ENCODE measurements at places on chromosomes 11 and 22.

- DNase-seq = no peak
These were observed 27.6 kb downstream of the POU2AF1 start for GRCh38 chr11:111351374-111352055.

GRCh38 chr11:3920148-3920852, 64.8 kb downstream of the STIM1 start:
- DNase-seq = peak; percentile 28

- DNase-seq = no peak
These were observed 16.0 kb downstream of the TRIM3 start for GRCh38 chr11:6457581-6458320.

DNA sequence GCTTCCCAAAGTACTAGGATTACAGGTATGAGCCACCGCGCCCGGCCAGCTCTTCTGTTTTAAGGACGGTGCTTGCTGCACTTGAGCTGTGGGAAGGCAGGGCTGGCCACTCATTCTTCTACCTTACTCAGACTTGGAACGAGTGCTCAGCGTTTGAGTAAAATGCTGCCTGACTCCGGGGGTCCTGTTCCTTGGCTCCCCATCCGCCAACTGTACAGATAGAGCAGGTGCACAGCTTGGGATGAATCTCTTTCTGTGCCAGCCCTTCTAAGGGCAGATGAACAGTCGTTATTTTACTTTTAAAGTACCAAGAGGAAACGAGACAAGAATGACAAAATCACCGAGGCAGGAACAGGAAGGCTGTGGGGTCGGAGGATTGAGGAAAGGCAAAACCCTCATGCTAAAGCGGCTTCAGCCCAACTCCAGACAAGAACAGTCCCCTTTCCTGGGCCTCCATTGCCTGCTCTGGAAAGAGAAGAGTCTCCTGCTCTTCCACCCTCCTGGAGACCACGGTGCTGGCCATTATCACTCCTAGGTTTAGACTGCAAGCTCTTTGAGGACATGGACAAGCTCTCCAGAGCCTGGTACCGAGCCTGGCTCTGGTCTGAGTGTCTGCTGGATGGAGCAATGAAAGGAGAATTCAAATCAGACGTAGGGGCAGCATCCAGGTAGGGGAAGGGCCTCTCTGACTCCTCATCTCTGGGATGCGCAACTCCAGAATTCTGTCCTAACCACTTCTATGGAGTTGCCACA, 1.1 kb upstream of the SUN2 start:
- no peak for DNase-seq

DNA sequence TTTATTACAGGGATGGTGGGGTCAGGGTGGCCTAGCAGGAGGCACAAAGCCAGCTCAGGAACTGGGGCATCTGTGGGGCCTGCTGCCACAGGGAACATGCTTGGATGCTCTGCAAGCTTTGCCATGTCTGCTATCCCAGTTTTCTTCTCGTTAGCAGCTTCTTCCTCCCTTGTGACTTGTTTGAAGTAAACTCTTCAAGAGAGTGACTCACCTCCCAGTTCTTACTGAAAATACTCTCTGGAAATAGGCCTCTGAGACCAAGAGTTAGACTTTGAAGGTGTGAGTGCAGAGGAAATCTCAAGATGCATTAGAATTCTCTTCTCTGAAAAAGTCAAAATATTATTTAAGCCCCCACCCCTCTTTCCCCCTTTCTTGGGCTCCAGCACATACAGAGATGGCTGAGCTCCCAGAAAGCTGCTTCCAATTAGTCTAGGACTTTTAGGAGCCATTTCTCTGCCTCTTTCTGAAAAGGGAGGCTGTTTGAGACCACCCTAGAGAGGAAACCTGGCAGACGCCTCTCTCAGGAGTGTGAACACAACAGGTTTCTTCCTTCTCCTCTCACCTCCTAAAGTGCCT, 15.1 kb downstream of the CWC15 start:
- no peak for DNase-seq

- no peak for DNase-seq
These were observed 45.2 kb upstream of the LINC01488 start for GRCh38 chr11:69436041-69436982.

DNA sequence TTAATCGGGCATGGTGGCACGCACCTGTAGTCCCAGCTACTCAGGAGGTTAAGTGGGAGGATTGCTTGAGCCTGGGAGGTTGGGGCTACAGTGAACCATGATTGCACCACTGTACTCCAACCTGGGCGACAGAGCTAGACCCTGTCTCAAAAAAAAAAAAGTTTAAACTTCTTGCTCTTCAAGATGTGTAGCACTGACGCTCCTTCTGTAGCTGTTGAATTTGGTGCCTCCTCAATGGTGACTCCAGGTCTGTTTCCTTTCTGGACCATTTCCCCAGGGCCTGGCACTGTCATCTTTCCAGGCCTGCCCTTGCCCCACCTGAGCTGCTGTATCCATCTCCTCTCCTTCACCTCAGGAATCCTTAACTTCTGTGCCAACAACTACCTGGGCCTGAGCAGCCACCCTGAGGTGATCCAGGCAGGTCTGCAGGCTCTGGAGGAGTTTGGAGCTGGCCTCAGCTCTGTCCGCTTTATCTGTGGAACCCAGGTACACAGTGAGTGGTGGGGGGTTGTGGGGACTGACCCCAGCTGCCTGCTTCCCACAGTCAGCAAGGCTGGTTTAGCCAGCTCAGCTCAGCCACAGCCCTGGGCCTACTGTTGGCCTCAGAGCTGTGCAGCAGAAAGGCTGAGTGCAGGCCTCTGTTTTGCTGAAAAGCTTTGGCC, 2.1 kb downstream of the GCAT start:
- no peak for DNase-seq
